ENCODE measurements at places on chromosomes 13 and 19.

DNA sequence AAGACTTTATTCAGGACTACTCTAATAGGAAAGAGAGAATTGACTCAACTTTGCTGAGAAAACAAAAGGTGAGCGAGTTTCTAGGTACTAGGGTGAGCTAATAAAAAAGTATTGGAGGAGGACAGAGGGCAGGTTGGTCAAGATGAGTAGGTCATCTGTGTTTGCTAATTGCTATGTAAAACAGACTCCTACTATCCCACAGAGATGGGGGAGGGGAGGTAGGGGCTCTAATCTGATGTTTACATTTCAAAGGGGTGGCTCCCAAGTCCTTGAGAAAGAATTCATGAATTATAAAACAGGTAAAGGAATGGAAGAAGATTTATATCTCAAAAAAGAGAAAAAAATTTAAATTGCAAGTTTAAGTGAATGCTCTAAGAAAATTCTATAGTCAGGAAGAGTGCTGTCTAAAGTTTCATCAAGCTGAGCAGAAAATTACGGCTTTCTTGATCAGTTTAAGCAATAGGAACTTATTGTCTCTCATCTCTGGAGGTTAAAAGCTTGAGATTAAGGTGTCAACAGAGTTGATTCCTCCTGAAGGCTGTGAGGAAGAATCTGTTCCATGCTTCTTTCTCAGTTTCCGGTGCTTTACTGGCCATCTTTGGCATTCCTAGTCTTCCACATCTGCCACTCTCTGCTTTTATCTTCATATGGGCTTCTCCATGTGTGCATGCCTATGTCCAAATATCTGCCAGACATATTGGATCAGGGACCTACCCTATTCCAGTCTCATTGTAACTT, 790.3 kb downstream of the SLITRK5 start:
- no peak for DNase-seq

DNA sequence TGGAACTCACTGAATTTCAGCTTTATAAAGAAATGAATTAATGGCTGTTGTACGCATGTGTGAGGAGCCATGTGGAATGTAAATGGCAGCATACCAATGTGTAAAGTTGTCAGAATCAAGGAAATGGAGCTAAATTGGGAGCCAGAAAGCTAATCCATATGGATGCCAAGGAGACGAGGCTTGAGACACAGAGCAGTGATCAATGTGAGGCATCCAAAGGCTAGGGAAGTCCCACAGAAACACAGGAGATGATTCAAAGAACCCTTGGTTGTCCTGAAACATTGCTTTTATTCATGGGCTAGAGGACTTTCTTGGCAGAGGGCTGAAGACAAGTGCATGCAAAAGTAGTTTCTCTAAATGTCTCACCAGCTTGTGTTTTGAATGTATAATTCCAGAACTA, 556.5 kb upstream of the GPC6 start:
- no peak for DNase-seq

DNA sequence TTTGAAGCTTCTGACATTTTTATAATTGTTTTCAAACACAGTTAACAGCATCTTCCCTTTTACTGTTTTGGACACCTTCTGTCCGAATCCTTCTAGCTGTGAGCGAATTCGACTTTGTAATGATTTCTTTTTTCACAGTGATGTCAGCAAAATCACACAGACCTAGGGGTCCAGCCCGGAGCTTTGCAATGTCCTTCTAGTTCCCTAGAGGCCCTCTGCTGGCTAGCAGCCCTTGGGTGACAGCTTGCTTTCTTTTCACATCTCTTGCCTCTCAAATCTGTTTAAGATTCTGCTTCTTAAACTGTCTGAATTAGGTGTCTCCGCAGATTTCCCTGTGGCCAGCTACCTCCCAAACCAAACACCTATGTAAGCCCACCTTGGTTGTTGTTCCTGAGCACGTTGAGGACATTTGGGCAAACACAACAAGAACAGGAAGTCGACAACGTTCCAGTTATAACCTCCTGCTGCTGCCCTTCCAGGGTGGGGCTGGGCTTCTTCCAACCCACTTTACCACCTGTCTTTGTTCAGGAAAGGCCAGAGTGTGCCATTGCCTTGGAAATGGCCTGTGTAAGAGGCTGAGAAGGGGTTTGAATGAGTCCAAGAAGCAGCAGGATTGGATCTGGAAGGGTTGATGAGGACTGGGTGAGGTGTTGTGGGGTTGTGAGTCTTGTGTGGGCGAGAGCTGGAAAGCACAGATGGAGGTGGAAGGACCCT, 123.1 kb downstream of the ATP8A2 start:
- DNase-seq, result no peak

DNA sequence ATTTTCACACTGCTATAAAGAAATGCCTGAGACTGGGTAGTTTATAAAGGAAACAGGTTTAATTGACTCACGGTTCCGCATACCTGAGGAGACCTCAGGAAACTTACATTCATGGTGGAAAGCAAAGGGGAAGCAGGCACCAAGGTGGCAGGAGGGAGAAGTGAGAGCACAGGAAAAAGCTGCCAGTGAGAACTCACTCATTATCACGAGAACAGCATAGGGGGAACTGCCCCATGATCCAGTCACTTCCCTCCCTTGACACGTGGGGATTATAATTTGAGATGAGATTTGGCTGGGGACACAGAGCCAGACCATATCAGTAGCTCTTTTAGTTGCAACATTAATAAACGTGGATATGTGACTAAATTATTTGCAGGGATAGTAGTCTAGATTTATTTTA, 4.3 kb upstream of the KCTD4 start:
- DNase-seq, result no peak

GRCh38 chr13:20369886-20370361, 137.8 kb upstream of the GJB6 start:
- DNase-seq, result no peak

GRCh38 chr19:55232286-55232602, 3.7 kb upstream of the TMEM86B start:
- no peak for DNase-seq

DNA sequence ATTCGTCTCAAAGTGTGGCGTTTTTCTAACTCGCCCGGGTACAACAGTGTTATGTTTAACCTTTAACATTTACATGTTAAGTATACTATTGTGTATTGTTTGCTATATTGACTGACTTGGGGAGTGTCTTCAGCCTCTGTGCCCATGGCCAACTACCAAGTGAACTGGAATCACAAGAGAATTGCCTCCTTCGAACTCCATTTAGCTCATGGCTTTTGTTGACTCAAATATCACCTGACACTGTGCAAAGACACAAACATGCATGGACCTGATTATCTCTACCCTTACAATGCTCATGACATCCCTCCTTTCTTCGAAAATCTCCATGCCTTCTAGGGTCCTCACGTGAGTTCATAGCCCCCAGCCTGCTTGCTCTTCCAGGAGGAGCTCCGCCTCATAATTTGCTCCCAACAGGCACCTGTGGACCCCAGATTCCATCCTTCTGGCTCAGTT, 704 bp downstream of the ZNF814 start:
- DNase-seq, result no peak

DNA sequence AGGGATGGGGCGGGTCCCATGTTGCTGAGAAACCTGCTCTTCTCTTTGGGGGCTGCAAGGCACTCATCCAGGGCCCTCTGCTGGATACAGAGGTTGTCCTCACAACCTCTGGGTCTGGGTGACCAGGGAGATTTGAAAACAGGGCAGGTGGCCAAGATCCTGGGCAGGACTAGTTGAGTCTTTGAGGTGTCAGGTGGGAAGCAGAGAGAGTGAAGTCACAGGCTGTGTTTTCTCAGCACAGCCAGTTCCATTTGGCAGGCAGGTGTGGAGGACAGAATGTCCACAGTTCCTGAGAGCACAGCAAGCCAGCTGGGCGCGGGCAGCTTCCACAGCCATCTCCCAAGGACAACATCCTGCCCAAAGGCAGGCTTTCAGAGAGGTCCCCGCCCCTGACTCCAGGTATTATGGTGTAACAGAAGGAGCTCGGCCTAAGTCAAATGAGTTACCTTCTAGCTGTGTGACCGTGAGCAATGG, 118.8 kb downstream of the NUFIP1 start:
- no peak for DNase-seq

- DNase-seq, result peak; percentile 90
These were observed at the start of gene FOSB for GRCh38 chr19:45467456-45468158. Gene FOSB (plus strand): TSS chr19:45467996. CDS start chr19:45468587, 591 bp downstream.

DNA sequence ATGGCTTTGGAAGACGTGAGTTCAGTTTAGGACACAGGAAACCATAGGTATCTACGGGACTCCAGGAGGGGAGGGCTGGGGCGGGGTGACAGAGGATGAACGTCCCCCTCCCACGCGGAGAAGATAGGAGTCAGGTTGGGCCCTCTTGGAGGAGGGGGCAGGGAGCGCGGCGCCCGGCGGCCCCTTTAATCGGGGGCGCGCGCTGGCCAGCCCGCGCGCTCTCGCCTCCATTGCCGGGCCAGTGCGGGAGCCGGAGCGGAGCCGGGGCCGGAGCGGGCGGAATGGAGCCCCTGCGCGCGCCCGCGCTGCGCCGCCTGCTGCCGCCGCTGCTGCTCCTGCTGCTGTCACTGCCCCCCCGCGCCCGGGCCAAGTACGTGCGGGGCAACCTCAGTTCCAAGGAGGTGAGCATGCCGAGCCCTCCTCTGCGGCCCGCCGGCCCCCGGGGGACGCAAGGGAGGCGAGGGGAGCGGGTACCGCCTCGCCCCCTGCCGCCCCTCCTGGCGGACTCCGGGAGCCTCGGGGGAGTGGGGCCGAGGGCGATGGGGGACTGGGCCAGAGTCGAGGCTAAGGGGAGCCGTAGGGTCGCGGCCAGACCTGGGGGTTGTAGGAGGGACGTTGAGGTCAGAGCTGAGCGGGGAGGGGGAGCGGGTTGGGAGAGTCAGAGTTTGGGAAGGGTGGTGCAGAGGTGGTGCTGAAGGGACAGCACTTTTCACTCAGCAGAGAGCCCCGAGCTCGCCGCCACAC, at the start of gene TMEM145:
Gene TMEM145 (plus strand): TSS at position 214 of the 744 bp plus-strand sequence. CDS start 68 bp downstream, at position 282.
- no peak for DNase-seq

DNA sequence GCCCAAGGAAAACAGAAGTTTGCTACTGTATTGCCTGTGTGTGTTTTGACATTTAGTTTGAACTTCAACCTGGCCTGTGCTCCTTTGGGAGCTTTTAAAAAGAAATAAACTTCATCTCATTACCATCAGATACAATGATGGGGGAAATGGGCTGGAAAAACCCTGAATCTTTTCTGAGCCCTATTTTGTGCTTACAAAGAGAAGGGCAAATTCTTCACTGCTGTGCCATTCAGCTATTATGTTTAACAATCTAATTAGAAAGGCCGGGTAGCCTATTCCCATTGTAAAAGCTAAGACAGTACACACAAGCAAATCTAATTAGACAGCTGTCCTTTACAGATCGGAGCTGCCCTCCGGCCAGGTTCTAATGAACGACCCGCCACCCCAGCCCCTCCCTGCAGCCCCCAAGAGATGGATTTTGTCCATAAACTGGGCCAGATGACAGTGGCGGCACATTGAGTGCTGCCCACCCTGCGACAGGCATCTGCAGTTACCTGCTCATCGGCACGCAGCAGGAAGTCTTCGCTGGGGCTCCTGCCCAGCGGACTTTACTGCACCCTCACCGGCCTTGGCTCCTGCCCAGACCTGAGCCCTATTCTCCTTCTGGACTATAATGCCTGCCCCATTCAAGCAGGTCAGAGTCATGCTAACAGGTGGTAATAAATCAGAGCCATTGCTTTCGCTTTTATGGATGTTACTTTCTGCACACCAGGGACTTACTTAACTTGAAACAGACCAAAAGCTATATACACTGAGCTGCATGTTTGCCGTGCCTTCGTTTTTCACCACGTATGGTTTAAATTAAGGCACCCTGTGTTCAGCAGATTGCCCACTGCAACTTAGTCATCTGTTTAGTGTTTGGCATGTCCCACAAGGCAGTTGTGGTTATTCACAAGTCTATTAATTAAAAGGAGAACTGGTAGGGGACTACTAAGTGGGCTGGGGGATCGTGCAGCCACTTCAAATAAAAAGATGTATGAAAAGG, 549.6 kb downstream of the FGF9 start:
- no peak for DNase-seq

- DNase-seq, result no peak
These were observed 468.9 kb downstream of the KLF12 start for GRCh38 chr13:73665261-73665660.

DNA sequence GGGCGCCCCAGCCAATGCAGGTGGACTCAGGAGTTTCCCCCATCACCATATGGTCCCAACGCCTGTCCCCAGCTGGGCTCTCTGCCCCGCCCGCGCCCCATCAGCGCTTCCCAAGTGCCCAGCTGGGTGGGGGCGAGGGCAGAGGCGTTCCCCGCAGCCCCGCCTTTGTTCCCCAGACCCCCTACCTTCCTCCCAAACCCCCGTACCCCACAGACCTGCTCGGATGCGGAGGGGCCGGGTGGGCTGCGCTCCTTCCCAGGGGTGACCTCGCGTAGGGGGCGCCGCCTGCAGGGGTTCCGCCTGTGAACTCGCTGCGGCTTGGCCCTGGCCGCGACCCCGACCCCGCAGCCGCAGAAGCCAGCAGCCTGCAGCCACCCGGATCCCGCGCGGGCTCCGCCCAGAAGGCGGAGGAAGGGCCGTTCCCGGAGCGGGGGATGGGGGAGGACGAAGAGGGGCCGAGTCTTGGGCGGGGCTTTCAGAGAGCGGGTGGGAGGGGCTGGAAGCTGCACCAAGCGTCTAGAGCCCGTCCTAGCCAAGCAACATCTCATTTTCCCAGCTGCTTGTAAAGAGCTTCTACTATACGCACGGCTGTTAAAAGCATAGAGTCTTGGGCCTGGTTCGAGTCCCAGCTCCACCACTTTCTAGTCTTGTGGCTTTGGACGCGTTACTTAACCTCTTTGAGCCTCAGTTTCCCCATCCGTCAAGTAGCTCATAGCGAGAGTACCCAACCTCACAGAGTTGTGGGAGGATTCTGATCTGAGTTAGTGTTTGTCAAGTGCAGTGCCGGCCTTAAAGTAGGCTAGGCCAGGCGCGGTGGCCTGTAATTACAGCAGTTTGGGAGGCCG, at the start of gene RAB3D:
Gene RAB3D (minus strand): TSS at position 404 of the 845 bp plus-strand sequence. CDS start 2,258 bp downstream, outside the sequence.
- peak; percentile 81 for DNase-seq

GRCh38 chr13:19152403-19152802, 29.2 kb downstream of the TUBA3C start:
- no peak for DNase-seq

GRCh38 chr13:30212256-30212655, 95.1 kb downstream of the KATNAL1 start:
- no peak for DNase-seq

DNA sequence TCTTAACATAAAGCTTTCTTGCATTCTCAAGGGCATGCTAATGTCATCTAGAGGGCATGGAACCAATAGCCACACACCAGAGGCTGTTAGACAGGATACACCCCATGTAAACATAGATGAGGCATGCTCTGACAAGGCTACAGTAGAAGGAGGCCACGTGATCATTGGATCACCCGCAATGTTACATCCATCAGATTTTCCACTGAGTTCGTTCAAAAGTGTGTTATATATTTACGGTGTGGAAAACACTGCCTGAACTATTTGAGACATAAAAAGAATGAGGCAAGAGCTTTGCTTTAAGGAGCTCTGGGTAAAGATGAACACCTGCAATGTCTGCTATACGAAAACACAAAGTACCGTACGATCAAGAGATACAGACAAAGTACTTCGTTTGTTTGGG, 817.5 kb upstream of the SLC10A2 start:
- DNase-seq, result no peak

DNA sequence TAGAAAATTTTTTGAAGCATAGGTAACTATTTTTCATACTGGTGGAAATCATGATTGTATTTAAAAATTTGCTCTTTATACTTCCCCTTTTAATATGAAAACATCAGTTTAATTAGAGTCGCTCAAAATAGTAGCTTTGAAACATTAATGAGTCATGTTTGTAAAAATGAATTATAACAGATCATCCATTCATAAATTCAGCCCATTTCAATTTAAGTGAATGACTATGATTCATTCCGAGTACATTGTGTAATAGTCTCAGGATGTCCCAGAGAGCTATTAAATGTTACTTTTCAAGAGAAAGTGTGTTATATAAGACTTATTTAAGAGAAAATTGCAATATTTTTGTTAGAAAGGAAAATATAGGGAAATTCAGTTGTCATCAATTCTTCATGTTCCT, 111.0 kb downstream of the FNDC3A start:
- no peak for DNase-seq

- no peak for DNase-seq
These were observed 7.5 kb upstream of the WDFY2 start for GRCh38 chr13:51576754-51577153.

Measured in stimulated activated CD4-positive, alpha-beta T cell treated with anti-CD3 and anti-CD28 coated beads, Interleukin-2, amount 100 ng/mL, for 48 hours (primary cell).